Astrocyte (in vitro differentiated cells and primary cell): ENCODE measurements at places on chromosomes 12 and 14.

DNA sequence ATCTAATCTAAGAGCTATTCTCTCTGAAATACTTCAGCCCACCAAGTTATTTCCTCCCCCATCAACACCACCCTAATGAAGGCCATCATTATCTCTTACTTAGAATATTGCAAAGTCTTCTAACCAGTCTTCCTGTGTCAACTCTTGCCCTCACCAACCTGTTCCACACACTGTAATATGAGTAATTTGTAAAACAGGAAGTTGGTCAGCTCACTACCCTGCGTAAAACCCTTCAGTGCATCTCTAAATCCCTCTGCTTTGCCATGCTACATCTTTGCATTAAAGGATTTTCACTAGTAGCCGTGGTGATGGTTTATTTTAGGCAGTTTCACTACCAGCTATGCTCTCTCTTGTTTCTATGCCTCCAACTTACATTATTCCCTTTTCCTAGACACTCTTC is 70.0 kb downstream of the KIF21A start:
- peak; percentile 2 for DNase-seq

DNA sequence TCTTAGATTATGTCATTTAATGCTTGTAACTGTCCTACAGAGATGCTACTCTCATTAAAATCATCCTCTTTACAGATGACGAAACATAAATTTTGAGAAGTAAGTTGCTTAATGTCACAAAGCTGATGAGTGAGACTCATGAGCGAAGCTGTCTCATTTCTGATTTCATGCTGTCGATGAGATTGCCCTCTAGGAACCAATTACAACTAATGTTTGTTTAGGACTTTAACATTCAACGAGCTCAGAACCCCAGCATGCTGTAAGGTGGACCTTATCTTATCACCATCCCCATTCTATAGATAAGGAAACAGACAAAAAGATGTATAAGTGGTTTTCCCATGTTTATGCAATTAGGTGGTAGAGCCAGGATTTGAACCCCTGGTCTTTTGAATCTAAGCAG is 23.1 kb downstream of the BHLHE41 start:
- DNase-seq, result no peak

GRCh38 chr12:25771476-25771875 is 187.0 kb upstream of the RASSF8 start:
- no peak for DNase-seq

DNA sequence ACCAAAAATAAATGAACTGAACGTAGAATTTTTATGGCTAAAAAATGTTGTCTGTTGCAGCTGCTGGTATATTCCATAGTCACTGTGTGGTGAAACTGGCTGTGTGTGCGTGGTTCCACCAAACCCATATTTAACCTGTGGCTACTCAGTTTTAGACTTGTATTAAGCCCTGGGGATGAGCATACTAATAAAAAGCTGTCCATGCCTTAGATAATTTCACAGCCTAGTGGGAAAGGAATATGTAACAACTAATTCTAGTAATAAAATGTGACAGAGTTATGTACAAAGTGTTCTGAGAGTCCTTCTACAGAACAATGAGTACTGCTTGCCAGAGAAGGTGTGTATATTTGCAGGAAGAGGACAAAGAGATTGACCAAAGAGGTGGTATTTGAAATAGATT is 125.5 kb downstream of the TMTC3 start:
- no peak for DNase-seq

- DNase-seq, result no peak
Observed at GRCh38 chr12:12425001-12425400, 68.1 kb downstream of the BORCS5 start.

GRCh38 chr12:70982286-70982685 is 61.7 kb upstream of the PTPRR start:
- peak; percentile 77 for DNase-seq

DNA sequence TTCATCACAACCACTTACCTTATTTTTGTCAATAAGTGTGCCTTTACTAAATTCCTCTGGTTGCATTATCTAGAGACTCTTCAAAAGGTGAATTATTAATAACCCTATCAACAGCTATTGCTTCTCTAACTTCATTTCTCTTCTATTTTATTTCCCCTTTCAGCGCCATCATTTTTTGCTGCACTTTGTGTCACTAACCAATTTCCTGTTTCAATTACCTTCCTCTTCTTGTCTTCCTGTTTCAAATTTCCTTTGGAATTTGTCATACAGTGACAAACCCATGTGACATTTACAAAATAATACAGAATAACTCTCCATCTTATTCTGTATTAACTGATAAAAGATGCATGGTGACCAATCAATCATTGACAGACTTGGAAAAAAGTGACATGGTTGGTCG is 12.2 kb upstream of the CLEC2A start:
- DNase-seq, result no peak

DNA sequence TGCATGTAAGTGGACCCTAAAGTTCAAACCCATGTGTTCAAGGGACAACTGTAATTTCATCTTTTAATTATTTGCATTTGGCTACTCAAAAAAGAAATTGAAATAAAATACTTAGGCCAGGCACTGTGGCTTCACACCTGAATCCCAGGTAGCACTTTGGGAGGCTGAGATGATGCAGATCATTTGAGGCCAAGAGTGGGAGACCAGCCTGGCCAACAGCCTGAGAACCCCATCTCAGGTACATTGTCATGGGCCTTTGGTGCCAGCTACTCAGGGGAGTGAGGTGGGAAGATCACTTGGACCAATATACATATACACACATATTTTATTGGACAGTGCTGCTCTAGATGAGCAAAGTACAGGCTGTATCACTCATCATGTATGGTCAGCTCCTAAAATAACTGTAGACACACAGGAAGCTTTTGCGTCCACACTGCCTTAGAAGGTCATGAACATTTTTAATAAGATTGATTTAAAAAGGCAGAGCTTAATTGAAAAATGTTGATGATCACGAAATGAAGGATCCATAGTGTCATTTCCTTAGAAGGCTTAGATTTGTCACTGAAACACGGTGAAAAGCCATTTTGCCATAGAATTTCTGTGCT is 2.5 kb upstream of the ZCCHC8 start:
- no peak for DNase-seq

GRCh38 chr14:66918527-66918926 is 270.7 kb upstream of the GARIN2 start:
- DNase-seq, result no peak

DNA sequence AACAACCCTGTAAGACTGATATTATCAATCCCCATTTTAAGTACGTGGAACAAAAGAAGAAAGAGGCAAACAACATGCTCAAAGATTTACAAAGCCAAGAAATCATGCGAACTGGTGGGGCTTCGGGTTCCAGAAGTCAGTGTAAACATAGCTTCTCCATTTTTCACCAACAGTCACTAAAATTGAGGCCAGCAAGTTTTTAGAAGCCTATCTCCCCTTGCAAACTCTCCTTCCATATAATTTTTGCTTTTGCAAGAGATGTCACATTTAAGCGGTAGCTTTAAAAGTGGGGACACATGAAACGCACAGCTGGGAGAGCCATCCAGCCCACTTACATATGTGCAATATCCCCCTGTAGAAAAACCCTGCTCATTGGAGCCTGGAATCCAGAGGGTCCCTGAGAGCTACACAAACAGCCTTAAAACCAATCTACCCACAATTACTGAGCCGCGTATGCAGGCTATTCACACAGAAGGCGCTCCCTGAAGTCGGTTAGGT is 797 bp downstream of the SLC11A2 start:
- DNase-seq, result peak; percentile 25

DNA sequence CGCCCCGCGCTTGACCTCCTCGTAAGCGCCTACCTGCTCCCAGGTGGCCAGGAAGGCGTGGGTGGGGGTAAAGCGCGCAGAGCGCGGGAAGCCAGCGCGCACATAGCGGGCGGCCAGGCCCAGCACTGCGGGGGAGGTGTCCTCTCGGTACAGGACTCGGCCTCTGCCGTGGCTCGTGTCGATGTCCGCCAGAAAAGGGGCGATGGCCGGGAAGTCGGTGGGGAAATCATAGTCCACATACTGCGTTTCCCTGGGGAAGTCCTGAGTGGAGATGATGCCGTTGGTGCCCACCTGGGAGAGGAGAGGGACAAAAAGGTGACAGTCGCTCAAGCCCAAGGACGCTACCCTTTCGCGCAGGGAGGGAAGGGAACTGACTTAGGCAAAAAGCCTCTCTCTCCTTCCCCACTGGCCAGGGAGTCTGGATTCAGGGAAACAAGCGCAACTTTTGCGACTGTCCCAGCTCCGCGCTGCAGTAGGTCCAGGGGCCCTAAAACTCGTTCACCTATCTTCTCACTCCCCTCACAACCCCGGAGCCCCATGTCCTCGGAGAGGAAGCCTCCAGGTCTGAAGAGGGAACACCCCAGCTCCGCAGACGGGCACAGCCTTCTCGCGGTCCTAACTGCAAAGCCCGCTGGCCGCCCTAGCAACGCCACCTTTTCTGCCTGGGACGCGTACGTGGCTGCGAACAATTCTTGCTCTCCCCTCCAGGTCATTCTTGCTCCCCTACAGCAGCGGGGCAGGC is 815 bp downstream of the NID2 start:
- DNase-seq, result peak; percentile 37

- no peak for DNase-seq
Observed at GRCh38 chr12:117430246-117430645, 68.8 kb upstream of the NOS1 start.

- no peak for DNase-seq
Observed at GRCh38 chr12:74741112-74741511, 203.5 kb downstream of the ATXN7L3B start.

- DNase-seq, result no peak
Observed at GRCh38 chr12:109056891-109057290, 4.5 kb downstream of the USP30 start.

DNA sequence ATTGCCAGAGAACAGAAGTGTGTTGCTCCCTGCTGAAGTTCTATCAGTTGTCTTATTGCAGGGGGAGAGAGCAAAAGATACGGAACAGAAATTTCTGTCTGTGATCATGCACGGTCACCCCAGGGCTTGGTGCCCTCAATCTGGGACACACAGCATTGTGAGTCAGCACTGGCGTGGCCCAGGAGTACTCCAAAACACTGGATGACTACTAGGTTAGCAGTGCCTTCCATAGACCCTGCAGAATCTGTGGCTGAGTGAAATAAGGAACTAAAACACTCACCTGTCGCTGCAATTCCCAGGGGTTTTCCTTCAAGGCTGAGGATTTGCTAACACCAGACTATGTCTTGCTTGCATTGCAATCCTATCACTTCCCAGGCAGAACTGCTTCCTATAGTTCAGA is 165.5 kb downstream of the ANO6 start:
- DNase-seq, result no peak

DNA sequence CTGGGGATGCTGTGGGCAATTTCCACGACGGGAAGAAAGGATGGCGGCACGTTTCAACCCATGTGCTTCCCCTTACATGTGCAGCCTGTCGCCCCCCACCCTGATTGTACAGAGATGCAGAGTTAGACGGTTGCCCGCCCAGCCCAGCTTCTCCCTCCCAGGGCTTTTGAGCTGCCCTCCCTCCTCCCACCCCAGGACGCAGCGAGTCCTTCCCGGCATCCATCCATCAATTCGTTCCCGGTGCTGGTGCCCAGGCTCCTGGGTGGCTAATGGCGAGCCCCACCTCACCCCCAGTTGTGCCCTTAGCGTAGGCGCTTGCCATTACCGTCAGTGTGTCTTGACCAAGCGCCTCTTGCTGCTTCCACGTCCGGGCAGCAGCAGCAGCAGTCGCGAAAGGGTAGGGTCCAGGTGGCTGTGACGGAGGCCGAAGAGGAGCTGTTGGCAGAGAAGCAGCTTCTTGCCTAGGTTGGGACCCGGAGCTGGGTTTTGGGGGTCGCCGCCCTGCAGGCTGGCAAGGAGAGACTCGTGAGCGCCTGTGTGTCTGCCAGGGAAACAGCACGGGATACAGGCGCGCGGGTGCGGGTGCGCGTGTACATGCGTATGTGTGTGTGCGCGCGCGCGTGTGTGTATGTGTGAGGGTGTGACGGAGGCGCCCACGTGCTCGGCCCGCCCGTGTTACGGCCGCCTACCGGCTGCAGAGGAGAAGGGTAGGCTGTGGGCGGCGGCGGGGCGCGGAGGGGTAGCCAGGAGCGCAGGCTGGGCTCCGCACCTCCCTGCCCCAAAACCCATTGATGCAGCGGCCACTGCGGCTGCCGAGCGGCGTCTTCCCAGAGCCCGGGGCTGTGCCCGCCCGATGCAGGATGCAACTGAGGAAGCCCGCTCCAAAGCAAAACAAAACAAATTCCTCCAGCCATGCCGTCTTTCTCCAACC is at the start of gene SLC6A15:
Gene SLC6A15, minus strand, starts transcription at position 602 of the 931 bp plus-strand sequence. CDS start 20,679 bp downstream, outside the sequence.
- DNase-seq, result peak; percentile 55

DNA sequence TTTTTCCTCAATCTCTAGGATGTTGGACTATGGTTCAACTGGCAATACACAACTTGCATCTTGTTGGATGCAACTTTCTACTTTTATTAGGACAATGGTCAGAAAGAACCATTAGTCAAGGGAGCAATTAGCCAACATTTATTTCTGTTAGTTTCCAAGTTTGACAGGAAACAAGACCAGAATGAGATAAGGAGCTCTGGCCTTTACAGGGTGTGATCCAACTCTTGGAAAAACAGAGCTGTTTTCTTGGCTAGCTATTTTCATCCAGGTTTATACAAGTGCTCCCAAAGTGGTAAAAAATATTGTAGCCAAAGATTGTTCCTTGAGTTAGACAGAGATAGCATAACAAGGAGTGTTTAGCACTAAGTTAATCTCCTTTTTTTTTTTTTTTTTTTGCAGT is 3.9 kb upstream of the SYNE2 start:
- DNase-seq, result no peak

DNA sequence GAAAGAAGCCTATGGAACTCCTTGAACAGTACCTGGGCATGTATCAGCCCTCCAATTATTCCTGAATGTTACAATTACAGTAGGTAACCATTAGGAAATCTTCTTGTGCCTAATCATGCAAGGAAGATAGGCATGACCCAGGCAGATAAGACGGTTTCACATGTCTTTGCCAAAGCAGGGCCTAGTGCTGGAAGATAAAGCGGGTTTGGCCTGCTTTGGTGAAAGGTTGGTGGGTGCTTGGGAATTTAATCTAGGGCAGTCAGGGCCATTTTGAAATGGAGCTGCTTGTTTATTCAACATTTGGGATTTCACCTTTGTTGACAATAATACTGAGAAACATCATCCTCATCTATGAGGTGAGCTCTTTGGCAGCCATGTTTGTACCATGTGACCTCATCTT is 12.5 kb upstream of the SRSF5 start:
- no peak for DNase-seq

DNA sequence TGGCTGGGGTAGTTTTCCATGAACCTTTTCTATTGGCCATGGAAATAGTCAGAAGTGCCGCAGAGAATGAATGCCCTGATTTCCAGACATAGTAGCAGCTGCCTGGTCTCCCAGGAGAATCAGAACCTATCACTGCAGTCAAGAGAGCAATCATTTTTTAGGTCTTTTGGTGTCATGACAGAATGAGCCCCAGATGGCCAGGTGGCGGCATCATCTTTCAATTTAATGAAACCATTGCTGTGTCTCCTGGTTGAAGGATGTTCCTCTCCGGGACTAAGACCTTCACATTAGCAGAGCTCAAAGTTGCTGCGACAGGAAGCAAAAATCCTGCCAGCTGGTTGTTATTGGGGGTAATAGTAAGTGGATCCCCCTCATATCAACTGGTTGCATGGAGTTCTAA is 18.8 kb downstream of the TNFAIP2 start:
- DNase-seq, result no peak

DNA sequence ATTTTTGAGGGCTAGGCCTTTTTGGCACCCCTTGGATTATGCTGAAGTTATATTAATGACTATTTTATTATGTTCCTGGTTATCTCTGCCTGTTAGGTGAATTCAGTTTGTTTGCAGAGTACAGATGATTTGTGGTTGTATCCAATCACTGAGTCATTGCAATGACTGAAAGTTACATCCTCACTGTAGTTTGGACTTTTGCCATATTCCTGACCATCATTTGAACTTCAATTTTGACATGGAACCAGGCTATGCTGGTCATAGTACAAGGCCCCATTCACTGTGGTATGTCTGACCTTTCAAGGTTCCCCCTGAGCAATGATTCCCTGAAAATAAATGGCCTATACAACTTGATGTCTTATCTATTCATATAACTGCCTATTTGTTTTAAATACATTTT is 621.0 kb downstream of the CCER1 start:
- DNase-seq, result peak; percentile 22
